ENCODE measurements at places on chromosomes 5 and 9. TPM values are rescaled to one million over a fixed set of nuclear protein-coding genes. Genes with fewer than 3 reads are reported as not detected.

Gene GARIN3
- not detected for total RNA-seq

Gene GNA14
- not detected for total RNA-seq

Gene NR5A1
- not detected for total RNA-seq

Gene C5orf58
- total RNA-seq = not detected

Gene LRRC19
- not detected for total RNA-seq

Gene GPX3
- total RNA-seq = not detected

Gene ITGA2
- 4.0 TPM for total RNA-seq

Gene PDCD1LG2
- 2.2 TPM for total RNA-seq

Gene NUTM2F
- total RNA-seq = not detected

GRCh38 chr5:88248094-88248493, 20.6 kb downstream of the TMEM161B start:
- H3K27me3 ChIP-seq = no peaks in the 10 kb centered on the region
- H3K4me3 ChIP-seq = no peak overlapping the region
- H3K27ac ChIP-seq = no peak overlapping the region
- peaks cover 27% of the 10 kb centered on the region for H3K4me1 ChIP-seq
- H3K36me3 ChIP-seq = peaks cover 27% of the 10 kb centered on the region

DNA sequence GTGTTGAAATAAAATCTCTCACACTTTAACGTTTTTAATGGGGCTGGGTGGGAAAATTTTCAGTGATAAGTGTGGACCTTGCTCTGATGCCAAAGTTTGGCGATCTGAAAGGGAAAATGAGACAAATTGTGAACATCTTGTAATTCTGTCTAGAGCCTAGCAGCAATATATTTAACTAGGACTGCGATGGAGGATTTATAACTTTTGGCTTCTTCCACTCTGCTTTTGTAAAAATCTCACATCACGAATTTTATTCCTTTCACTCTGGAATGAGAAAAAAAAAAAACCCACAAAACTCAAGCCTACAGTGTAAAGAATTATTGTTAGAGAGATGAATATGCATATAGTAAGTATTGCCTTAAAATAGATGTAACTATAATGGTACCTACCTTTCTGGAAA, 19.9 kb downstream of the CCNH start:
- H3K36me3 ChIP-seq = peaks cover 72% of the 10 kb centered on the region
- peaks cover 18% of the 10 kb centered on the region for H3K4me1 ChIP-seq
- no peak overlapping the region for H3K27ac ChIP-seq

DNA sequence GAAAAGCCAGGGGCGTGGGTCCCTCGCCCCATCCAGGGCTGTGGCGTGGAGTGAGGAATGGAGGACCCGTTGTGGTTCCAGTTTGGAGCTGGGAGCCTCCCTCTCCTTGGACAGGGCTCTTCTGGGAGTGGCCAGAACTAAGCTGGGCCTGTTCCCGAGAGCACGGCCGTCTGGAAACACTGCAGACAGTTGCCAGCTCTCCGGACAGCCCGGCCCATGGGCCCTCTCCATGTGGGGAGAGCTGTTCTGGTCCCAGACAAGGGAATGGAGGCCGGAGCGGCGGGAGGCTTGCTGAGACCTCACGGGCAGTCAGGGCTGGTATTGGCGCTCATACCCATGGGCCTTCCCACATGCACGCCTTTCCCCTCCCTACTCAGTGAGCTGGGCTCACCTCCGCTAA, 45.2 kb upstream of the FCN2 start:
- no peak overlapping the region for H3K27ac ChIP-seq
- H3K4me1 ChIP-seq = no peaks in the 10 kb centered on the region
- no peaks in the 10 kb centered on the region for H3K27me3 ChIP-seq
- H3K4me3 ChIP-seq = no peak overlapping the region

DNA sequence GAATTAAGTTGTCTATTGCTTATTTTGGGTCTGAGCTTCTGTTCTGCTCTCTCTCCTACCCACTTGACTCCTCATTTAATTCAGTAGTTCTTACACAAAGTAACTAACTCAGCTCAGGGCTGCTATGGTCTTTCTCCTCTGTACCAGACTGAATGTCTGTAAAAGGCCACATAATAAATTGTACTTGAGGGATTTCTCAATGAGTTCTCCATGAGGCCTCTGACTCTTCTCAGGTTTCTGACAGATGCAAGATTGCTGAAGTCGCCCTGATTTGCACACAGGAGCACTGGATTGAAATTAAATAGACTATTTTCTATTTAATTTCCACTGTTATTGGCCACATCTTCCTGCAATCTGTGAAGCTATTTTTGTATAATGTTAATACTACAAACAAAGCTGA, 2.9 kb downstream of the IQGAP2 start:
- no peaks in the 10 kb centered on the region for H3K27me3 ChIP-seq
- H3K4me1 ChIP-seq = peaks cover 76% of the 10 kb centered on the region
- DNase-seq = no peak
- peak overlapping the region; percentile 94 for H3K4me3 ChIP-seq
- peak overlapping the region; percentile 100 for H3K27ac ChIP-seq

DNA sequence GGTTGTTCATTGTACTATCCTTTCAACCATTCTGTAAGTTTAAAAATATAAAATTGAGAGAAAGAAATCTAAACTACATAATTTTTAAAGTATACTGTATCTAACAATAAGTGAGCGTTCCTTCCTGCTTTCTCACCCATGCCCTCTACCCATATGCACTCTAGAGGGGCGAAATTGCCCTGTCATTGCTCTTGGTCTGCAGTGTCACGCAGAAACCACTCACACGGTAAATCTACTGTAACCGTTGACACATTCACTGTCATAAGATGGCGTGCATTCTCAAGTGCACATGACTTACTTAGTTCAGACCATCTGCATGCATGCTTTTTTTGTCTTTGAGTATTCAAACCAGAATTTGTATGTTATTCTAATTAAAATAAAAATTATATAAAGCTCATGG, 55.7 kb upstream of the NIPBL start:
- no peak overlapping the region for H3K4me3 ChIP-seq
- peaks cover 28% of the 10 kb centered on the region for H3K27me3 ChIP-seq
- H3K4me1 ChIP-seq = no peaks in the 10 kb centered on the region
- DNase-seq = no peak
- H3K27ac ChIP-seq = no peak overlapping the region

GRCh38 chr5:151384106-151384505, 36.7 kb upstream of the SLC36A2 start:
- peaks cover 7% of the 10 kb centered on the region for H3K27me3 ChIP-seq
- no peak overlapping the region for H3K27ac ChIP-seq
- no peaks in the 10 kb centered on the region for H3K4me1 ChIP-seq
- H3K36me3 ChIP-seq = no peaks in the 10 kb centered on the region
- H3K4me3 ChIP-seq = no peak overlapping the region

GRCh38 chr5:109718216-109718615, 28.5 kb downstream of the MAN2A1 start:
- no peak for DNase-seq
- no peak overlapping the region for H3K27ac ChIP-seq
- H3K27me3 ChIP-seq = no peaks in the 10 kb centered on the region
- peaks cover 41% of the 10 kb centered on the region for H3K36me3 ChIP-seq

- no peak overlapping the region for H3K4me3 ChIP-seq
- no peaks in the 10 kb centered on the region for H3K27me3 ChIP-seq
- DNase-seq = no peak
- H3K27ac ChIP-seq = no peak overlapping the region
Measured at GRCh38 chr5:125668884-125669283, 754.3 kb upstream of the GRAMD2B start.

DNA sequence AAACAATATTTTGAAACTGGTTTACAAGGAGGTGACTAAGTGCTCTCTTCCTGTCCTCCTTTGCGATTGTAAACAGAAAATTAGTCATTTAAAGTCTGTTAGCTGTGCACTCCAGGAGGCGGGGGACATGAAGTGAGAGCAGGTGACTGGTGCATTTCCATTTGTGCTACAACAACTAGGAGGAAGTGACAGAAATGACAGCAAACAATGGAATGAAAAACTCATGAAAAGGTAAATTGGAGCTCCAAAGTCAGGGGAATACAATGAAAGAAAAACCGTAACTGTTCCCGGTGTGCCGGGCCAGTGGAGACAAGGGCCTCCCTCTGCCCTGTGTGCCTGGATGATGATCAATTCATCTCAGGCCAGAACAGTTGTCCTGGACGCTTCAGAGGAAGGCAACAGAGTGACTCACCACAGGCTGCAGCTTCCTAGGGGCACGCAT, 439.9 kb downstream of the GADD45G start:
- H3K36me3 ChIP-seq = no peaks in the 10 kb centered on the region
- no peak overlapping the region for H3K27ac ChIP-seq
- peaks cover 8% of the 10 kb centered on the region for H3K27me3 ChIP-seq
- no peak for DNase-seq
- H3K4me3 ChIP-seq = no peak overlapping the region

GRCh38 chr9:92616199-92616641, 53.7 kb downstream of the IPPK start:
- no peaks in the 10 kb centered on the region for H3K27me3 ChIP-seq
- peaks cover 41% of the 10 kb centered on the region for H3K36me3 ChIP-seq
- no peak overlapping the region for H3K27ac ChIP-seq
- no peak for DNase-seq
- H3K4me1 ChIP-seq = no peaks in the 10 kb centered on the region

DNA sequence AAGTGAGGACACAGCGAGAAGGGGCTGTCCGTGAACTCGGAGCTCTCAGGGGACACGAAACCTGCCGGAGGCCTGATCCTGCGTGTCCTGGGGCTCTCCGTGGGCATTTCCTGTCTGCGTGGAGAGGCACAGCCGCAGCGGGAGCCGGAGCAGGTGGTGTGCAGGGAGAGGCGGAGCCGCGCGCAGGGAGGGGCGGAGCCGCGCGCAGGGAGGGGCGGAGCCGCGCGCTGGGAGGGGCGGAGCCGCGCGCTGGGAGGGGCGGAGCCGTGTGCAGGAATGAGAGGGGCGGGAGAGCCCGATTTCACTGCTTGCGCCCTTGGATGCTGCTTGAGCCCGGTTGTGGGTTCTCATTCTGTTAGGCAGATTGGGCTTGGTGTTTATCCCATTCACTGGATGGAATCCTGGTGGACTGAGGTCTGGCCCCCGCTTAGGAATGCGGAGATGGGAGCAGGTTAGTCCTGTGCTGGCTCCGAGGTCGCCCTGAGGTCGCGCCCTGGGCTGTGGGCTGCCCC, 26.7 kb downstream of the NDUFS6 start:
- H3K27ac ChIP-seq = no peak overlapping the region
- H3K4me1 ChIP-seq = no peaks in the 10 kb centered on the region
- H3K4me3 ChIP-seq = no peak overlapping the region
- no peaks in the 10 kb centered on the region for H3K27me3 ChIP-seq

GRCh38 chr9:97958812-97959511, 21.0 kb upstream of the HEMGN start:
- DNase-seq = no peak
- no peak overlapping the region for H3K27ac ChIP-seq
- no peaks in the 10 kb centered on the region for H3K36me3 ChIP-seq
- peaks cover 4% of the 10 kb centered on the region for H3K4me1 ChIP-seq

GRCh38 chr5:175353926-175354325, 90.1 kb downstream of the DRD1 start:
- no peak overlapping the region for H3K4me3 ChIP-seq
- peaks cover 7% of the 10 kb centered on the region for H3K27me3 ChIP-seq
- H3K36me3 ChIP-seq = no peaks in the 10 kb centered on the region
- no peak overlapping the region for H3K27ac ChIP-seq
- no peaks in the 10 kb centered on the region for H3K4me1 ChIP-seq

DNA sequence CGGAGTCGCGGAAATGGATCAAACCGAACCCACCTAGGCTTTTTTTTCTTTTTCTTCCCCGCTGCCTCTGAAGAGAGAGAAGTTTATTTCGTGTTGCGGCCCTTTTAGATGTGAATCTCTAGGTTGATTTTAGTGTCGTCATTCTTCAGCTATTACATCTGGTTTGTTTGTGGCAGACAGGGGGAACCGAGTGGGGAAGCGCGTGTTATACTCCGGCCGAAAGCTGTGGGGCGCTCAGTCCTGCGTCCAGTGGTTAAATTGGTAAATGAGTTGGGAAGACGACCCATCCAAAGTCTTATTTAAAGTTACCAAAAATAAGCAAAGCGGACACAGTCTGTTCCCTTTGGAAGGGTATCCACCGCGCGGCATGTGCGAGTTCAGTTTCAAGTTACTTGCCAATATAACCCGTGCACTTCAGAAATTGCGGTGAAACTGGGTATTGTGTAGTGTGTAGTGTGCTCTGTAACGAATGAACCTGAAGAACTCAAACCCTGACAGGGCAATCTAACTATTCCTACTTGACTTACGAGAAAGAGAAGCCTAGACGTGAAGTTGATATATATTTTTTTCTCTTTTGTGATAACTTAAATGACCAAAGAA, 1.3 kb downstream of the MAN2A1 start:
- H3K27ac ChIP-seq = peak overlapping the region; percentile 94
- peaks cover 23% of the 10 kb centered on the region for H3K36me3 ChIP-seq
- peak overlapping the region; percentile 95 for H3K4me3 ChIP-seq
- H3K4me1 ChIP-seq = peaks cover 56% of the 10 kb centered on the region
- DNase-seq = peak; percentile 51

DNA sequence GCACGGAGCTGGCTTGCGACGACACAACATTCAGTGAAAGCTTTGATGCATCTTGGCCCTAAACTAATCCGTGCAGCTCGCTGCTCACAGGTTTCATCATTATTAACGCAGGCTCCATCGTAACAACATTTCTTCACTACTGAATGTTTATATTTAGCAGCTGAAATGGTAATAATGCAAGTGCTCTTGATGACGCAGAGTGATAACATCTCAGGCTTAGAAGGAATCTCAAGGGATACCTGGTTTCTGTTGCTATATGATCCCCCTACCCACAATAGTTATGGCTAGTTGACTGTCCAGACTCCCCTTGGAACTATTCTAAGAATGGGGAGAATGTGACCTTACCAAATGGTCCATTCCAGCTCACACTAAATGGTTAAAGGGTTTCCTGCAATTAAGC, 36.2 kb downstream of the C5 start:
- DNase-seq = no peak
- H3K36me3 ChIP-seq = no peaks in the 10 kb centered on the region
- H3K27ac ChIP-seq = no peak overlapping the region
- H3K4me1 ChIP-seq = no peaks in the 10 kb centered on the region
- no peak overlapping the region for H3K4me3 ChIP-seq

Data from activated CD4-positive, alpha-beta T cell treated with anti-CD3 and anti-CD28 coated beads, Interleukin-2, amount 10 ng/mL, durations not matched to agents 7 days and 5 days (primary cell).